ENCODE measurements at places on chromosomes 6 and 20.
A peak's percentile ranks its signal among the peaks of the same experiment; 100 is the strongest.

GRCh38 chr6:33237741-33238140 lies 29.4 kb downstream of the RING1 start:
- DNase-seq, result no peak

DNA sequence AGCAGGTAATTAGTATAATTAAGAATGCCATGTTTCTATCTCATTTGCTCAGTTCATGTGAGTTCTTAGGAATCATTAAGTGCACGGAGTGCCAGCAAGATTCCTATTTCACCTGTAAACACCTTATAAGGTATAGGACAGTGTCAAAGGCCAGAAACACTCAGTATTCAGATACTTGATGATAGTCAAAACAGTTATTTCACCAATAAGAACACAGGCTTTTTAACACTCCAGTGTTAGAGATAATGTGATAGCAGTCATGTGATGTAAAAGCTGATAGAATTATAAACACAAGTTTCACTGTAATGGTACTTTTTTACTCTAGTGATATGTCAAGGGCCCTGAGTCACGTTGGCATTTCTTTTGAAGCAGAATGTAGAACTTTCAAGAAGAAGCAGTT lies at the start of gene GPRC6A:
TSS of gene GPRC6A (minus strand) at position 101 of the 400 bp plus-strand sequence. CDS start at position 31, 70 bp downstream.
- no peak for DNase-seq

DNA sequence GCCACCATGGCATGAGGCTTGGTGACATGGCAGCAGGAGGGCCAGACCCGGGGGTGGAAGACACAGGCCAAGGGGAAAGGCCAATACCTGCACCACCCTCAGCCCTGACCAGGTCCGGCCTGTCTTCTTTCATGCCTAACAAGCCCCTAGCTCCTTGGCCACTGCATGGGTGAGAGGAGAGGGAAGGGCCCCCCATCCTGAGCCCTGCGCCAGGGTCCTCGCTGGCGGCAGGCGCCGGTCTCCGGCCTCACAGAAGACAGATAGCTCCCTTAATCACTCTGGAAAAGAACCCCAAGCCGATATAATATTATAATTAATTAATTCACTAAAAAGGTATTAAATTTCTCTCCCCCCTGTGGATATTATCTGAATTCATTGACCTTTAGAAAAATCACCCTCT lies 41.4 kb downstream of the MDFI start:
- no peak for DNase-seq

DNA sequence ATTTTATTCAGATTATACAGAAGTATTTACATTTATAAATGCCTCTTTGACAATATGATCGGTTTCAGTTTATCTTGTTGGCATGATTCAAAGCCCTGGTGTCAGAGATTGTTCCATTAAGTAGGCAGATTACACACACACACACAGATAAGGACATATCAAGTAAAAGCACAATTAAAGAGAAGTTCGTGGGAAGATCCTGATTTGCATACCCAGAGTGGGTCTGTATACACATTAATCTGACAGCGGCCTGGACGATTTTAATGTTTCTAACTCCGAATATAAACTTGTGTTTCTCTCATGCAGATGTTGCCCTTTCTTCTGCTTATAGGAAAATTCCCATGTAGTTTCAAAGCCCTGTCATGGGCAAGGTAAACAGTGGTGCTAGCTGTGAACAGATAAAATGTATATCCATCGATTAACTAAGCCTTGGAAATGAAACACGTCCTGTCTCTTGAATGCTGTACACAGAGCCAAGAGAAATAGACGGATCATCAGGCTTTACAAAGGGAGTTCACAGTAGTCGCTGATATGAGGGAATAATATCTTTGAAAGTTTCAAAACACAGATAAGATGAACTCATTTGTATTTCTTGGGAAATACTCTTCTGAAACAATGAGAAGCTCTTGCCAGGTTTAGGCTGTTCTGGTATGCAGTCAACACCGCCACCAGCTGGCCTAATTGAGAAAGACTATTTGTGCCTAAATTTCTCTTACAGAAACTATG lies 108.2 kb upstream of the GMDS start:
- DNase-seq, result peak; percentile 15

- no peak for DNase-seq
Measured at GRCh38 chr6:27066381-27066780, 181.1 kb upstream of the PRSS16 start.

- no peak for DNase-seq
Measured at GRCh38 chr20:8749986-8750385, 318.9 kb upstream of the PLCB4 start.

DNA sequence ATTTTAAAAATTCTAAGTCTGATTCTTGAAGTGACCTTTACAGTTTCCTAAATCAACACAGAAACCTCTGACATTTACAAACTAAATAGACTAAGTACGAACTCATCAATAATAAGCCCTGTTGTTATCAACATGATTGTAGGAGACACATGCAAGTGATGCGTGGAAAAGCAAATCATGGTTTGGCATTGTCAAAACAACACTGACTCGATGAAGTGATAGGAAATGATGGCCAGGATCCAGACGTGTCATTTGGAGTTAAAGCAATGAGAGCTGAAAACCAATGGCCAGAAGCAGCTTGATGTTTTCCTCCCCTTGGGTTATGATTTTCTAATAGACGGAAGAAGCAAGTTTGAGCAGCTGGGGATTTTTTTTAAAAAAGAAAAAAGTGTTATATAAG lies 117.4 kb upstream of the FAM184A start:
- no peak for DNase-seq

DNA sequence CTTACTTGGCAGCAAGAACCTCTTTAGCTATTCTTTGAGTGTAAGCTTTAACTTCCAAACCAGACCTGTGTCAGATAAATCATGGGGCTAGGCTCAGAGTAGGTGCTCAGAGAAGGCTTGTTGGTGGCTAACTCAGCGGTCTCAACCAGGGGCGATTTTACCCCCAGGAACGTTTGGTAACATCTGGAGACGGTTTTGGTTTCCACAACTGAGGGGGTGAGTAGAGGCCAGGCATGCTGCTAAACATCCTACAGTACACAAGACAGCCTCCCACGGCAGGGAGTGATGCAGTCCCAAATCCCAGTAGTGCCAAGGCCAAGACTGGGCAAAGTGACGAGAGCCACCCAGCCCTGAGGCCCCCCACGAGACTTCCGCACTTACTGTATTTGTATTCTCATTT lies 59.2 kb downstream of the RAB44 start:
- no peak for DNase-seq

DNA sequence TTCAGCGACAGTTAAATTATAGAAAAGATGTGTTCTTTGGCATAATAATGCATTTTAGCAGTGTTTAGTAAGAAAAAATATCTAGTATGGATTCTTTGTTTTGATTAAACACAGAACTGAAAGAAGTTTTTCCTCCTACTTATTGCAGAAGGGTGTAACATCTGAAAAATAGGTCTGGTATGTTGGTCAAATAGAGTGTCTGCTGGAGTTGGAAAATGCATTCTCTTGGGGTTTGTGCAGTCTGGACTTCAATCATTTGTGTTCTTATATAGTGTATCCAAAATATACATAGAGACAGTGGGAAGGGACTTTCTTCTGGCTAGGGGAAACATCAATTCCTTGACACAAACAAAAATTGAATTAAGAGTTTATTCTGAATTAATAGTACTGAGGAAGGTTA lies 132.4 kb upstream of the MAN1A1 start:
- no peak for DNase-seq

GRCh38 chr20:41247523-41248367 lies 69.8 kb downstream of the ZHX3 start:
- DNase-seq, result no peak

DNA sequence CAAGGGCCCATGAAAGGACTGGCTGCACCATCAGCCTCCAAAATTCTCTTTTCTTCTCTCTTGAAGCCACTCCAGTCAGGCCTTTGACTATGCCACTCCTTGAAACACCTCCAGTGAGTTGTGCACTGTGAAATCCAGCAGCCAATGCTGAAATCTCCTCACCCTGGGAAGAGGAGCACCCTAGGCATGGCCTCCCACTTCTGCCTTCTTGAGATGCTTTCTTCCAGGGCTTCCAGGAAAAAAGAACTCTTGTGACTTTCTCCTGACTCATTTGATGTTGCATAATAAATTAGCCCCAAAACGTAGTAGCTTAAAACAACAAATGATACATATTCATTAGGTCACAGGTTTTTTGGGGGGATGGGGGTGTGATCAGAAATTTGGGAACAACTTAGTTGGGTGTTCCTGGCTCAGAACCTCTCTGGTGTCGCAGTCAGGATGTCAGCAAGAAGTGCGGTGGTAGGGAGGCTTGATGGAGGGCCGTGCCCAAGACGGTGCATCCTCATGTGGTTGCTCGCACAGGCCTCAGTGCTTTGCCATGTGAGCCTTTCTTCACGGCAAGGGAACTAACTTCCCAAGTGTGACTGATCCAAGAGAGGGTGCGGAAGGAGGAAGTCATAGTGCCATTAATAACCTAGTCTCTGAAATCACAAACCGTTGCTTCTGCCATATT lies 12.1 kb downstream of the NCR2 start:
- no peak for DNase-seq

- DNase-seq, result peak; percentile 51
Measured at GRCh38 chr20:380763-381580, 412 bp downstream of the TRIB3 start.

GRCh38 chr6:81561071-81561564 lies 191.4 kb downstream of the TENT5A start:
- DNase-seq, result no peak

DNA sequence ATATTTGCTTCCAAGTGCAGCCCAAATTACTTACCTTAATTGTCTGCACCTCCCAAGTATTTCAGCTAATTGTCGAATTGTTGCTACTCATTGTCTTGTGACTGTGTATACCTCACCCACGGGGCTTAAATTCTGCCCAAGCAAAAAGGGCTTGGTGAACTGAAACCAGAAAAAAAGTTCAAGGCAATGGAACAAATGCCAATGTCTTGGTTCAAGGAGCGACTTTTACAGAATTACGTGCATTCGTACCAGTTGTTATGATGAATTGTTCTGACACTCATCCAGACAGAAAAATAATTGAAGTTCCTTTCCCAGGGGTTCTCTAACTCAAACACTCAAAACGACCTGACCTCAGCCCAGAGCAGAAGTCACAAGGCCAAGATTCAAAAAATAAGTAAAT lies 13.9 kb upstream of the PXDC1 start:
- no peak for DNase-seq

GRCh38 chr6:54112151-54112650 lies 958 bp downstream of the MLIP start:
- DNase-seq, result no peak

- no peak for DNase-seq
Measured at GRCh38 chr6:17845598-17845997, 138.9 kb upstream of the NUP153 start.

GRCh38 chr6:104344223-104344622 lies 515.5 kb downstream of the HACE1 start:
- no peak for DNase-seq

DNA sequence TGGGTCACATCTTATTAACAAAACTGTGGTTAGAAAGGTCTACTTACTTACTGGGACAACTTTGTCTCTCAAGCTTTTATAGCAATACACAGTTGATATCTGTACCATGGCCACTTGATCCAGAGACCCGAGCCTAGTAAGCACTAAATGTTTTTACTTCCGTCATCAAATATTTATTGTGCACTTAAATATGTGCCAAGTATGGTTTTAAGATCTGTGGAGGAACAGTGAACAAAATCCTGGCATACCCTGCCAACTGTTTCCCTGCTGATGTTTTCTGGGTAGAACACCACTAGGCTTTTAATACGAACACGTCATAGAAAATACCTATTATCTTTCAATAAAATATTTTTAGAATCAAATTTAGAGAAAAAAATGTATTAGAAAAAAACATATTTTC lies 574.8 kb downstream of the HACE1 start:
- no peak for DNase-seq

DNA sequence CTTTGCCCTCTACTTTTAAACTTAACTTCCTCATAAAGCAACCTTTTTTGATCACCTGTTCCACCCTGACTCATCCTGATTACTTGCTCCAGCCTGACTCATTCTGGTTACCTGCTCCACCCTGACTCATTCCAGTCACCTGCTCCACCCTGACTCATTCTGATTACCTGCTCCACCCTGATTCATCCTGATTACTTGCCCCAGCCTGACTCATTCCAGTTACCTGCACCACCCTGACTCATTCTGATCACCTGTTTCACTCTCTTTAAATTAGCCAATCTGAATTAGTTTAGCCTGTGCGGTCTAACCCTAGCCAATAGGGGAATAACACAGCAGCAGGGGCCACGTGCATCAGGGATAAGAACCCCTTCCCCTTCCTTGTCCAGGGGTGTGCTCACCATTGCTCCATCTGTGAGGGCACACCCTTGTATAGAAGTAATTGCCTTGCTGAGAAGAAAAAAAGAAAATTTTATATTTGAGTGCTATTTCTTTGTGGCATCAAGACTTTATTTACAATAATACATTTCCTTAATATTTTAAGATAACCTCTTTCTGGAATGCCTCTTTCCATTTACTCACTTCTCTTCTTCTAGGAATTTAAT lies 17.9 kb downstream of the HLA-G start:
- DNase-seq, result no peak

- no peak for DNase-seq
Measured at GRCh38 chr6:165308926-165309731, at the start of gene C6orf118. TSS of gene C6orf118 (minus strand) at chr6:165309605. CDS start at chr6:165309586, 19 bp downstream.

DNA sequence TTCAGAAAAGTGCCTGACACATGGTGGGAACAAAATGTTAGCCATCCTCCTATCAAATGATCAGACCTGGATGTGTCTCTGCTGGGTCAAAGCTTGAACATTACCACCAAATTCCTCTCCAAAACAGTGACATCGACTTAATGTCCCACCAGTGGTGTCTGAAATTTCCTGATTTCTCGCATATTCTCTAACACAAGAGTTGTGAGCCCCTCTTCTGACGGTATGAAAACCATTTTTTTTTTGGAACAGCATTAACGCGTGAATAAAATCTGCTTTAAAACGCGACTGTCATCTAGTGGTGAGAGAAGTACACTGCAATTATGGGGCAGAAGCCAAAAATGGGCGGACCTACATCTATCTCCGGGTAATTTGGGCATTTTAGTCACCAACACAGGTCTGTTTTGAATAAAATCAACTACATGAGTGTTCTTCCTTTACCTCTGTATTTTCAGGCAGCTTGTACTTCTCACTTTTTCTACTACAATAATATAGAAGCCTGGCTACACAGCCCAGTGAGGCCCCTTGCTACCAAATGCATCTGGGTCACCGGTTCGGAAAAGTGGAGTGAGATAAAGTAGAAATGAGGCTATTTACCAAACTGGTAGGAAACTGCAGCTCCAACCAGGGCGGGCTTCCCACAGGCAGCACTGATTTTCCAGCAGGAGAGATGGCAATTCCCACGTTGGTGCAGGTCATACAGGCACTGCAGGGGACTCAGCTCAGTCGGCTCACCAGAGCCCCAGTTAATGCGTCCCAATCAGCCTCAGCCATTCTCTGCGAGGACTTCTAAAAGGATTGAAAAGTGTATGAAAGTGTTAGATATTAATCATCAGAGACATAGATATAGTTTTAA lies 27.4 kb downstream of the MGME1 start:
- no peak for DNase-seq

GRCh38 chr6:167424060-167424673 lies 99.3 kb downstream of the TTLL2 start:
- DNase-seq, result no peak

GRCh38 chr6:50025258-50025657 lies 3.5 kb upstream of the DEFB110 start:
- DNase-seq, result no peak

- DNase-seq, result no peak
Measured at GRCh38 chr6:138598562-138599173, 99.4 kb upstream of the NHSL1 start.

- DNase-seq, result no peak
Measured at GRCh38 chr6:80974579-80974978, 777.9 kb downstream of the TENT5A start.

- DNase-seq, result no peak
Measured at GRCh38 chr6:128570680-128571063, 50.3 kb upstream of the PTPRK start.

- no peak for DNase-seq
Measured at GRCh38 chr6:120108061-120108795, 758.7 kb upstream of the MAN1A1 start.
